Stimulated activated CD4-positive, alpha-beta T cell treated with anti-CD3 and anti-CD28 coated beads, Interleukin-2, amount 100 ng/mL, for 24 hours (primary cell): ENCODE measurements at places on chromosomes 5 and 9.

DNA sequence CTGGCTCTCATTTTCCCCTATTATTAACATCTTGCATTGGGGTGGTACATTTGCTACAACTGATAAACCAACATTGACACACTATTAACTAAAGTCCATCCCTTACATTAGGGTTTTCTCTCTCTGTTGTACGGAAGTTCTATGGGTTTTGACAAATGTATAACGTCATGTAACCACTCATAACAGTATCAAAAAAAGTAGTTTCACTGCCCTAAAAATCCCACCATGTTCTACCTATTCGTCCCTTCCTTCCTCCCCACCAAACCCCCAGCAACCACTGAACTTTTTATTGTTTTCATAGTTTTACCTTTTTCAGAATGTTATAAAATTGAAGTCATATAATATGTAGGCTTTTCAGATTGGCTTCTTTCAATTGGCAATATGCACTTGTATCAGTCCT lies 40.1 kb downstream of the MLLT3 start:
- no peak for DNase-seq

GRCh38 chr5:62737766-62738165 lies 159.1 kb downstream of the LRRC70 start:
- no peak for DNase-seq

DNA sequence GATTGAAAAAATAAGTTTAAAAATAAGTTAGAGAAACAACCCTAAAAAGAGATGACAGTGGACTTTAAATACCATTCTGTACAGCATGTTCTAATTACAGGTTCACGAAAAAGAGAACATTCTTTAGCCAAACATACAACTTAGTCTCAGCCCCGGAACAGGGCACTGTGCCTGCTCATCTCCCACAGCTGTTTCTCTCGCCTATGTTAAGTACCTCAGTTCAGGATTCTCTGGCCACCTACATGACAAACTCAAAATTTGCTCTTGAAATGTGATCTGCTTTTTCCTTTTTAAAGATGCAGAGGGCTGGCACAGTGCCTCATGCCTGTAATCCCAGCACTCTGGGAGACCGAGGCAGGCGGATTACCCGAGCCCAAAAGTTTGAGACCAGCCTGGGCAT lies 52.3 kb downstream of the MYO10 start:
- no peak for DNase-seq

DNA sequence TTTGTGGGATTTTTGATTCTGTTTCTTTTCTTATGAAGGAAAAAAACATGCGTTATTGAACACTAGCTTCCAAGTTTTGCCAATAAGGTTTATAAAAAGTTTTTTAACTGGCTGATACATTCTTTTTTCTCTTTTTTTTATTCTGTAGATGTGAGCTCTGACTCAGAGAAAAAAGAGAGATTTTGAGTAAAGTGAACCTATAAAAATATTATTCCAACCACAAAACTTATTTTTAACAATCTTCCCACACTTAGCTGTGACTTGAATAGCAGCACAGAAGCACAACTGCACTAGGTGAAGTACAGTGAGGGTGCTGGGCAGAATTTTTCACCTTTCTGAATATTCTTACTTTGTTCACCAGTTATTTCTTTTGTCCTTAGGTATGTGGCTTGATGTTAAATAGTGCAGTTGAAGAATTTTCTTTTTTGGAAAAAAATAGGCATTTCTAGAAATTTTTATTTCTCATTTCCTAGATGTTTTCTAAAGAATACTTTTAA lies 41.6 kb downstream of the CHSY3 start:
- no peak for DNase-seq

GRCh38 chr5:105968981-105969380 lies 1701.8 kb downstream of the EFNA5 start:
- DNase-seq: no peak

DNA sequence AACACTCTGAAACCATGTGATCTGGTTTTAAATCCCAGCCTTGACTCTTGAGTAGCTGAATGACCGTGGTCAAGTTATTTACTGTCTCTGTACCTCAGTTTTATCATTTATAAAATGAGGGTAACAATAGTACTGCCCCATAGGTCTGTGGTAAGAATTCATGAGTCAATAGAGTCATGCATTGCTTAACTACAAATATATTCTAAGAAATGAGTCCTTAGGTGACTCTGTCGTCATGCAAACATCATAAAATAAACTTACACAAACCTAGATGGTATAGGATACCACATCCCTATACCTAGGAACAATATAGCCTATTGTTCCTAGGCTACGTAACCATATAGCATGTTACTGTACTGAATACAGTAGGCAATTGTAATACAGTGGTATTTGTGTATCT lies 20.3 kb upstream of the ABCA1 start:
- no peak for DNase-seq

DNA sequence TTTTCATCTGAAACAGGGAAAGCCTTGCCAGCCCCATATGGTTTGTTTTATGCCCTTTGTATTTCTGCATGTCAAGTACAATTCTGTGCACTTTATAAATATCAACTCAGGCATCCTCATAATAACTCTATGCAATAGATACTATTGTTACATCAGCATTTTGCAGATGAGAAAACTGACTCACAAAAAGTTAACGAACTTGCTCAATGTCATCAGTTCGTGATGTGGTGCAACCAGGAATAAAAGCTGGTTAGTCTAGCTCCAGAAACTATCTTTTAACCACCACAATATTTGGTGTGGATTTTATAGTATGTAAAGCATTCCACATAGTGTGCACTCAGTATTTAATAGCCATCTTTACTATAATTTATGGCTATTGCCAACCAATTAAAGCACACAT lies 134.9 kb downstream of the MRPS30 start:
- no peak for DNase-seq

GRCh38 chr9:109072133-109072692 lies 47.5 kb downstream of the TMEM245 start:
- no peak for DNase-seq

- DNase-seq: no peak
These were observed 99.6 kb downstream of the BASP1 start for GRCh38 chr5:17316970-17317459.

- no peak for DNase-seq
These were observed 181.7 kb upstream of the S1PR3 start for GRCh38 chr9:88809355-88810161.

DNA sequence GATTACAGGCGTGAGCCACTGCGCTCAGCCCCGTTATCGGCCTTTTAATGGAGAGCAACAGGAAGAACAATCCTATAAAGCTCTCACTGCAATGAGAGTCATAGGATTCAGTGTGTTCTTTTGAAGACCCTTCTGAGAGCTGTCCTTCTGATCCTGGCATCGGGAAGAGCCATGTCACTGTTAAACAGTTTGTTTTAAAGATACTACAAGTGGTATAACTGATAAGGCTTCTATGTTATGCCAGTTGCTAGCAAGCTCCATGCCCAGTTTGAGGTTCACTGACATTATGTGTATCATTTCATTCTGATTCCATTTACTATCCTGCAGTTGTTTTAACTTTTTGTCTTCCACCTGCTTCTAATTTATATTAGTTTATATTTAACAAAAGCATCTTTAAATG lies 55.8 kb downstream of the GNAQ start:
- DNase-seq: no peak

- DNase-seq: no peak
These were observed 21.6 kb downstream of the SLC28A3 start for GRCh38 chr9:84318981-84319380.

DNA sequence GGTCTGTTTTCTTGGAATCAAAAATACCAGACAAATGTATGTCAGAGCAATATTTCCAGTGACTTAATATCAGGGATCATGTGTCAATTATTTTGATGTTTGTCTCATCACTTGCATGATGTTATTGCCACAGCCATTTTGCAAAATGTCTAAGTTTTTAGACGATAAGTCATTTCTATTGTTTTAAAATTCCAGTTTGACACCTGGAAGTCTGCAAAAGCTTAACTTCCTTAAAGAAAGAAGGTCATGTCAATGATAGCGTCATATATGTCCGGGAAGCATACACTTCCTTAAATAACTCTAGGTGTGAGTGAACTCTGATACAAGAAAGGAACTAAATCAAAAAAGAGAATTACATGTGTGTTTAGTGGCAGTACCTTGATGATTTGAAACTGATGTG lies 259.5 kb downstream of the EDIL3 start:
- no peak for DNase-seq

DNA sequence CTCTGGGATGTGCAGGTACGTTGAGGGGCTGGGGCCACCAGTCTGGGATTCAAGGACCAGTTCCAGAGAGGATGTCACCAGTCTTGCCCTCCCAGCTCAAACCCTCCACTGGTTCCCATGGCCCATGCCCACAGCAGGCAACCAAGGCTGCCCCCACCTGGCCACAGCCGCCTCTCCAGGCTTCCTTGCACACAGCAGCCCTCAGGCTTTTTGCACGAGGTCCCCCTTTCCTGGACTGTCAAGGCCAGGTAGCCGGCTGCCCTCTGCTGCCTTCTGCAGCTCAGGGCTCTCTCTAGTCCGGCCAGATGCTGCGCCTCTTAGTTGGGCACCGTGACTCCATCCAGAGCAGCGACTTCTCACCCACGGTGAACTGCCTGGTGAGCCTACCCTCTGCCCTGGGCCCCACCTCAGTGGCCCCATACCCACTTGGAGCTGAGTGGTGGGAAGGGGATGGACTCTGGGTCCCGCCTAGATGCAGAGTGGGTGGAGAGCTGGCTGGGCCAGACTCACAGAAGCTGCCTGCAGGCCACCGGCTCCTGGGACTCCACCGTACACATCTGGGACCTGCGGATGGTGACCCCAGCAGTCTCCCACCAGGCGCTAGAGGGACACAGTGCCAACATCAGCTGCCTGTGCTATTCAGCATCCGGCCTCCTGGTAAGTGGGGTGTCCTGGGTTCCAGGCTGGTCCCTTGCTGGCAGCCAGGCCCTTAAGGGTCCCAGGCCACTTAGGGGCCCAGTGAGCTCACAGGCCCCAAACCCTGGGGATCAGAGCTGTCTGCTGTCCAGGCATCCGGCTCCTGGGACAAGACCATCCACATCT lies 2.9 kb downstream of the WDR38 start:
- DNase-seq: peak; percentile 59

- DNase-seq: no peak
These were observed 11.8 kb downstream of the SURF6 start for GRCh38 chr9:133323991-133324703.

- DNase-seq: no peak
These were observed 425.1 kb downstream of the ACTL7B start for GRCh38 chr9:108430655-108431054.

DNA sequence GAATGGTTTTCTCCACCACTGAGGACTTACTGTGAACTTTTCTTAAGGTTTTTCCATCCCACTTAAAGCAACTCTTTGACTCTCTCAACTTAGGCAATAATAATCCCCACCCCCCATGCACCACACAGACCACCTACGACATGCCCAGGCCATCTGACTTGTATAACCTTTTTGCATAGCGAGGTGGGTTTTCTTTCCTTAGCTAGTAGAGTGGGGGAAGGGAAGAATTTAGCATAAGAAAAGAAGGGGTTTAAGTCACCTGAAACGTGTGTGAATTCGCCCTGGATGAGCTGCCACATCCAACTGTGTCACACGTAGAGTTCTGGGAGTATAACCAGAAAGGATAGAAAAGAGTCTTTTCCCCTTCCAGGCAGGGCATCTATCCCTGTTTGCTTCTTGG lies 262.7 kb downstream of the YTHDC2 start:
- DNase-seq: no peak

GRCh38 chr5:174418809-174419539 lies 305.4 kb upstream of the MSX2 start:
- DNase-seq: no peak

- DNase-seq: no peak
These were observed 84.4 kb downstream of the ADRB2 start for GRCh38 chr5:148910686-148911361.

DNA sequence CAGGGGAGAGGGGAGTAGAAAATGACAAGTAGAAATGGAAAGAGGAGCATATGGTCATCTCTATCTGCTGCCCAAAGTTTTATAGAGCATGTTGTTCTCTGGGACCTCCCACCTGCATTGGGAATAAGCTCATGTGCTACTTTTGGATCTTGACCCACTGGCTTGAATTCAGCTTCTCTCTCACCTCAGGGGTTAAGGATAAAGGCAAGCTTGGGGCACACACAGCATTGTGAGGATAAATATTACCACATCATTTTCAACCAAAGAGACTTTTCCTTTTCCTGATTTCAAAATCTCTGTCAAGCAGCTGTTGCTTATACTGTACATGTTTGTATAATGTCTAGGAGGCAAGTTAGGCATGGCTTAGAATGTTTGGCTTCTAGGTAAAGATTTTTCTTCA lies 16.6 kb downstream of the ATP10B start:
- no peak for DNase-seq

DNA sequence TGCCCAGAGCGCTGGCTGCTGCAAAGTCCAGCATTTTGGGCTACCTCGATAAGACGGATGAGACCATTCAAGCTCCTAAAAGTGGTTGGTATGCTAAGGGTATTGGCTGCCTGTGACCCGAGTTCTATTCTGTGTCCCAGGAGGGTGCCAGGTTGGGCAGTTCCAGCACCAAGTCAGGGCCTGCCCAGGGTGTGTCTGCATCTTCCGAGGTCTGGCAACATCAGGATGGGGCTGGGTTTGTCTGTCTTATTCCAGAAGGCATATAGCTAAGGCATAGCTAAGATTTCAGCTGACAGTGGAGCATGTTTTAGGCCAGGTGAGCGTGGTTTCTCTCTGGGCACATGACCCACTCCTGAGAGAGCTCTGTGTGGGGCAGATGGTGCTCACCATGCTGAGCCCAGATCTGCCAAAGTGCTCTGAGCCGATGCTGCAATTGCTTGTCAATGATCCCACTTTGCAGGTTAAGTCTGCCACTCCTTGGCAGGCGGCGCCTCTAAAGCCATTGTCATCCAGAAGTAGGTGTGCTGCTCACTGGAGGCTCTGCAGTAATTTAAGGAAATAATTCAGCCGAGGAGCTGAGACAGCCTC lies 7.8 kb downstream of the SLC9A3 start:
- DNase-seq: no peak

DNA sequence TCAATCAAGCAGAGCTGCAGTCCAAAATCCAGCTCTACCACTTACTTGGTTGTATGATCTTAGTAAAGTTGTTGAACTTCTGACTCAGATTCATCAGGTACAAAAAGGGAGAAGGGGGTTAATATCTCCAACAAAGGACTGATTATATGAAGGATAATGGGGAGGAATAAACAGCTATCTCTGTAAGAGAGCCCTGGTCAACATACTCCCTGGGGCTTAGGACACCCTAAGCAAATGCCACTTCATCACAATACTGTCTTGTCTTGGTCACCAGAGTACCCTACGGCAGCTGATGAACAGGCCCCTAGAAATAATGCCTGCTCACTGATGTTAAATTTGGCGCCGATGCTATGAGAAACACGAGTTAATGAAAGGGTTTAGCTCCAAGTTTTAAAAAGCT lies 34.8 kb downstream of the LHFPL2 start:
- no peak for DNase-seq
